HTR-8/SVneo (cell line): ENCODE measurements at places on chromosomes 7 and 10.

DNA sequence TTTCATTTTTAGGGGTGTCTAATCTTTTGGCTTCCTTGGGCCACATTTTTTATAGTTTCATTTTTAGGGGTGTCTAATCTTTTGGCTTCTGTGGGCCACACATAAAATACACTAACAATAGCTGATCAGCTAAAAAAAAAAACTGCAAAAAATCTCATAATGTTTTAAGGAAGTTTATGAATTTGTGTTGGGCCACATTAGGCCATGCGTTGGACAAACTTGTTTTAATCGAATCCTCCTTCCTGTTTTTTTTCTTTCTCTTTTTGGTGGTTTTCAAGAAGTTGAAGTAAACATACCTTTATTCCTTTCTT, 37.4 kb downstream of the ZNRF2 start:
- no peak for DNase-seq

DNA sequence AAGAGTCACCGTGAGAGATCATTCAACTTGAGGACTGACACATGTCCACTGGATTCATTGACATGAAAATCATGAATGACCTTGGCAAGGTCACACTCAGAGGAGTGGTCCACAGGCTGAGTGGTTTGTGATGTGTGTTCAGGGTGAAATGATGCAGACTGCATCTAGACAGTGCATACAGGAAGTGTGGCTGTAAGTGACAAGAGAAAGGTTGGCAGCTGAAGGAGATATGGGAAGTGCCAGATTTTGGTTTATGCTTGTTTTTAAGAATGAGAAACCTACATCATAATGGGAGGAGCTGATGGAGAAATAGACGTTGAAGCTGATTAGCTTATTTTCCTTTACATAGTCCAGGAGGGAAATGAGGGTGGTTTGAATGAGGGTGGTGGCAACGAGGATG, 64.8 kb upstream of the VIPR2 start:
- no peak for DNase-seq

DNA sequence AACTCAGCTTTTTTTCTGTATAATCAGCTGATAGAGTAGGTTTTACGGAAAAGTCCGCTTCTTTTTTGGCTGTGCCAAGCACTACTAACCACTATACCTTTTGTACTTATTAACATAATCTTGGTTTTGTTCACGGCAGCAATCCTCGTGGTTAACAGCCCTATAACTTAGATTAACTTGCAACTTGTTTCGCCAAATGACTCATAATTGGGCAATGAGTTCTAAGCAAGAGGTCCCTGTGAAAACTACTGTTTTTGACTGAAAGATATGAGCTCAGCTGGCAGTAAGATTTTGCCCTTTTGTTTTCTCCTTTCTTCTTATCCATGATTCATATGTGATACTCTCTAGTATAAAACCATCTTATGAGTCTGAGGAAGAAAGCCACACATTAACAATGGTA, 345.0 kb upstream of the PCDH15 start:
- DNase-seq, result no peak

- no peak for DNase-seq
These were observed 111.3 kb upstream of the ASAH2 start for GRCh38 chr10:50362547-50363125.

- DNase-seq, result no peak
These were observed 32.1 kb downstream of the ADCYAP1R1 start for GRCh38 chr7:31084226-31084625.

- DNase-seq, result no peak
These were observed 38.1 kb upstream of the SEMA3A start for GRCh38 chr7:84232646-84233045.
